SW480 (cell line): ENCODE measurements at places on chromosomes 1 and 21.

DNA sequence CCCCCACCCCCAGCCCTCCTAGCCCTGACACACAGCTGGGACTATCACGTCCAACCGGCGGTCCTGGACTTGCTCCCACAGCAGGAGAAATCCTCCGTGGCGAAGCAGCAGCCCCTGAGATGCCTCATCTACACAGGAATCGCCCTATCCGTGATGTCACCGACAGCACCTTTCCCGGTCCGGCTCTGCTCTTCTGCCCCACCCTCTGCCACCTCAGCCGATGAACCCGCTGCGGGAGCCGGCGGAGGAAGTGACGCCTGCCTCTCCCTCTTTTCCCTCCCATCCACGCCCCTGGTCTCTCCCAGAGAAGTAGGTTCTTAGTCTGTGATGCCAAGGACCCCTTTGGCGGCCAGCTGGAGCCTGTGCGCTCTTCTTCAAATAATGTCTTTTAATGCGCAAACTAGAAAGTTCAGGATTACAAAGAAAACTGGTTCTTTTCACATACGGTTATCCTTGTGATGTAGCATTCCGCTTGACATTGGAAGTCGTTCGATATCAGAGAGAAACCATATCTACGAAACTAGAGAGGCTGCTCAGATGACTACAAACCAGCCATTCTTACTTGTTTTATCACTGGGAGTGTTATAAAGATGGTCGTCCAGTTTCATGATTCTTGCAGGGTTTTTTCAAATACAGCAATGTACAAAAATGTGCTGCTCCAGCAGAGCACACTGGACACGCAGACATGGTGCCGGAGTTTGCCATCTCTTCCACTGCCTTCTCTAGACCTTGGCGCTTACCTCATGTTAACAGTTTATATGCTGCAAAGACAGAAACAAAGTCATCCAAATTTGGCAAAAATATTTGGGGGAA lies 120.3 kb downstream of the PPIAL4G start:
- peak; percentile 94 for DNase-seq

DNA sequence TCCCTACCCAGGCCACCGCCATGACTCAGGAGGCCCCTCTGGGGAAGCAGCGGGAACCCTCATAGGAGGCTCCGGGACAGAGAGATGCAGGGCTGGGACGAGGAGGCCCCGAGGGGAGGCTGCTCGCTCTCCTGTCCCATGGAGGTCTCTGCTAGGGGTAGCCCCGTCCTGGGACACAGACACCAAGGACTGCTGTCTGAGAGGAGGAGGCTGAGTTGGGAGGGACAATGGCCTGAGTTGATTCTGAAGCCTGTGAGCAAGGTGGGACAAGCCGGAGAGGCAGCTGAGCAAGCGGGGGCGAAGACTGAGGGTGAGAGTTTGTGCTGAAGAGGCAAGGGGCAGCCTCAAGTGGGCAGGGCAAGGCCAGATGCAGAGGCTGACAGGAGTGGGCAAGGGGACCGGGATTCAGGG lies 17.4 kb downstream of the SLC27A3 start:
- no peak for DNase-seq

DNA sequence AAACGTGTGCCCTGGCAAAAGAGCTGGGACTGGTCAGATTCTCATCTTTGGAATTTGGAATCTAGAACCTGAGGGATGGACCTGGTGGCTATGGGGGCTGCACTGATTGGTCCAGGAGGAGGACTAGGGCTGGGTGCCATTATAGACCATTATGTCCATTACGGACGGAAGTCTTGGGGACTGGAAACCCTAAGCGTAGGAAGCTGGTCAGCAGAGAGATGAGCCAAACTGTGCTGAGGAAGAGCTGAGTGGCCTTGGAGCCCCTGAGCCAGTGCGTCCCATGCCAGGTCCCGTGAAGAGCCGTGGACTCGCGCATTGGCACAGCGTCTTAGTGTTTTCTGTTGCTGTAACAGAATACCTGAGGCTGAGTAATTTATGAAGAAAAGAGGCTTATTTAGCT lies 10.0 kb downstream of the MRAP start:
- no peak for DNase-seq

DNA sequence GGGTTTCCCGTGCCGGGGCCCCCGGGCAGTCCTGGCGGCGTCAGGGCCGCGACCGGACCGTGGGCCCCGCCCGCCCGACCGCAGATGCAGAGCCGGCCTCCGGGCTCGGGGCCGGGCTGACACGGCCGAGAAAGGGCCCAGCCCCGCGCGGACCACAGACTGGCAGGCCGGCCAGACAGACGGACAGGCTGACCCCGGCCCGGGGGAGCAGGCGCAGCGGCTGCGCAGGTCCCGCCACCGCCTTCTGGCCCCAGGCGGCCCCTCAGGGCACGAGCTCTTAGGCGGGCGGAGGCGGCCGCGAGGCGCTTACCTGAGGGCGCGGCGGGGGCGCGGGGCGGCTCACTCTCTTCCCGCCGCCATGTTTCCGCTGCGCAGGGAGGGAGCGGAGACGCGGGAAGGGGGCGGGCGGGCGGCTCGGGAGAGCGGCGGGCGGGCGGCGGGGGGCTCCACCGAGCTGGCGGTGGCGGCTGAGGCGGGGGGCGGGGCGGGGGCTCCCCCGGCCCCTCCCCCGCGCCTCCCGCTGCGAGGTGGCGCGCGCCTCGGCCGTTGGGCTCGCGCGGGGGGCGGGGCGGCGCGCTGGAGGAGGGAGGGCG lies at the start of gene SCMH1:
TSS of gene SCMH1 (minus strand) at position 558 of the 593 bp plus-strand sequence. CDS start 56,173 bp downstream, outside the sequence.
- DNase-seq, result peak; percentile 44

DNA sequence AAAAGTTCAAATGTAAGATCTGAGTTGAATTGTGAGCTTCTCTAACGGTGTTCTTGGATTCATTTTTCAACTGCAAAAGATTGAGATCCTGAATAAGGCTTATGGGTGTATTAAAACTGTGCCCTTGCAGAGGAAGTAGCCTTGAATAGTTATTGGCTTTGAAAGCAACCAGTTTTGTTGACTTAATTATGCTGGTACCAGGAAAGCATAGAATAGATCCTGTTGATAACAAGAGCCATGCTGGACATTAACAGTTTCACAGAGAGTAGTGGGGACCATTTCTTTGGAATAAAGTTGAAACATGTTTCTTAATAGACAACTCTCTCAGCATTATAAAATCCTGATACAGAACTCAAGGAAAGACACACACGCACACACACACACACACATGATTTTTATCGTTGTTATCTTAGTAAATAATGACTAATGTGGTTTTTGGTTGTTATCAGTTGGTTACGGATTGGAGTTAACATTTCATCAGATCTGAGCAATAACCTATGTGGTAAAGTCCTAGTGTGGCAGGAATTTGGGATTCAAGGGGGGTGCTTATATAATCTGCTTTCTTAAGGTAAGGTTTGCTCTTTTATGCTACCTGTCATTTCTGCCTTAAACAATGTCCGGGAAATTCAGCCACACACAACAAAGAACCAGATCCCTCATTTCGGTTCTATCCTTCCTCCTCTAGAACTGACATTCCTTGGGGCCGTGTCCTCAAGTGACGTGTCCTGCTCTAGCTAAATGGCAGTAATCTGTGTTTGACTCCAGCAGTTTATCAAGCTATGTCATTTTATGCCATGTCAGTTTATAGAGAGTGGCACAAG lies 330.9 kb downstream of the CHRM3 start:
- DNase-seq, result peak; percentile 52

GRCh38 chr1:33143698-33144097 lies 38.1 kb downstream of the TRIM62 start:
- no peak for DNase-seq

GRCh38 chr1:205751036-205751651 lies 1.2 kb upstream of the NUCKS1 start:
- no peak for DNase-seq

- DNase-seq, result no peak
Measured at GRCh38 chr1:1440262-1441001, 4.9 kb downstream of the VWA1 start.

GRCh38 chr1:1111516-1112236 lies 4.2 kb downstream of the C1orf159 start:
- DNase-seq, result no peak

- DNase-seq, result no peak
Measured at GRCh38 chr1:53206735-53207379, 10.2 kb downstream of the CPT2 start.

DNA sequence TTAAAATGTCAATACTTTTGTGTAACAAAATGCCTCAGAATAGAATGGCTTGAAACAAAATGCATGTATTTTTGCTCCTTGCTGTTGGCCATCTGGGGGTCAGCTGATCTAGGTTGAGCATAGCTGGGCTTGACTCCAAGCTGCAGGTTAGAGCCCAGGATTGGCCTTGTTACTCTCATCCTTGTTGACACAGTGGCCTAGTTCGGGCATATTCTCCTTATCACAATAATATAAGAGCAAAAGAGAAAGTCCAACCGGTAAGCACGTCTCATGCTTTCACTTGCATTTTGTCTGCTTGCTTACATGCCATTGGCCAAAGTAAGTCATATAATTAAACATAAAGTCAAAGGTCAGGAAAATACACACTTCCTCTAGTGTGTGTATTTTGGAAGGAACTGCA lies 456.2 kb downstream of the KCNT2 start:
- DNase-seq, result no peak

GRCh38 chr21:34807881-34808568 lies 139.2 kb downstream of the CLIC6 start:
- peak; percentile 98 for DNase-seq

GRCh38 chr21:43667191-43667904 lies 8.0 kb downstream of the RRP1B start:
- DNase-seq, result peak; percentile 81

- DNase-seq, result no peak
Measured at GRCh38 chr1:12014141-12014991, 4.9 kb upstream of the MIIP start.

DNA sequence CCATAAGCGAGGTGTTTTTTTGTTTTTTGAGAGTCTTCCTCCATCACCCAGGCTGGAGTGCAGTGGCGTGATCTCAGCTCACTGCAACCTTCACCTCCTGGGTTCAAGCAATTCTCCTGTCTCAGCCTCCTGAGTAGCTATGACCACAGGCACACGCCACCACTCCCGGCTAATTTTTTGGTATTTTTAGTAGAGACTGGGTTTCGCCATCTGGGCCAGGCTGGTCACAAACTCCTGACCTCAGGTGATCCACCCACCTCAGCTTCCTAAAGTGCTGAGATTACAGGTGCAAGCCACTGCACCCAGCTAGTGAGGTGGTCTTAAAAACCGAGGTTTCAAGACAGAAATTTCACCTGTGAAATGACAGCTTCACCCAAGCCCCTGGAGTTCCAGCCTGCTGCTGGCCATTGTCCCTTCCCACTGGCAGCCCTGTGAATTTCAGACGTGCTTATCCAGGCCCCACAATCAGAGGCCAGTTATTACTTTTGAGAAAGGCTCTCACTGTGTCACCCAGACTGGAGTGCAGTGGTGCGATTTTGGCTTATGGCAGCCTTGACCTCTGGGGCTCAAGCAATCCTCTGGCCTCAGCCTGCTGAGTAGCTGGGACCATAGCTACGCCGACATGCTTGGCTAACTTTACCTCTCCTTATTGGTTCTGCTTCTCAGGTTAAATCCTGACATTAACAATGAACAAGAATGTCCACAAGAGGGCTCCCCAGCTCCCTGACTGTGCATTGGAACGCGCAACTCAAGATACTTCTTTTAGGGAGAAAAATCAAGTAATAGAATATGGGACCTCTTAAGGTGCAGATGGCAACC lies 19.4 kb downstream of the ENO1 start:
- peak; percentile 43 for DNase-seq

DNA sequence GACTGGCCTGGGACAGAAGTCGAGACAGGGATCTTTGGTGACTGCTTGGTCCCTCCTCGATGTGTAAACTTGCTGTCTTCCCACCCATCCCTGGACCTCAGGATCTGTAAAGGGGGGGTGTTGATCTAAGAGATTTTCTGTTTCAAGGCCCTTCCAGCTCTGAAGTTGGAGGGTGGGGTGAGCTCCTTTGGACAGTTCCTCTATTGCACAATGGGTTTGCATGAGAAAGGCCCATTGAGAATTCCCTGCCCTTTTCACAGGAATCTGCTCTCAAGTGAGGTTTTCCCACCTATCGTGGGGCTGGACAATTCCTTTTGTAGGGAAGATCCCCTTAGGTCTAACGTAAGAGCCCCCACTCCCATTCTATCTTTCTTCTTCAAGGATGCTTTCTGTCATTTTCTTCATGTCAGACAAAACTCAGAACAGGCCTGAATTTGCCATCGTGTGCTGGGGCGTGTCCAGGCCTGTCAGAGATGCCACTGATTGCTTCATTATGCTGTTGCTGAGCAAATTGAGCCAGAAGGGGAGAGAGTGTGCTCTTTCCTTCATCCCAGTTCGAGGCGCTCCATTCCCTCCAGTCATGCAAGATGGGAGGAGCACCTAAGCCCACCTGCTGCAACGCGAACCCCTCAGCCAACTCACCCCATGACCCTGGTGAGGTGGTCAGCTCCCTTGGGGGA lies 149.9 kb upstream of the IGSF21 start:
- DNase-seq, result no peak

DNA sequence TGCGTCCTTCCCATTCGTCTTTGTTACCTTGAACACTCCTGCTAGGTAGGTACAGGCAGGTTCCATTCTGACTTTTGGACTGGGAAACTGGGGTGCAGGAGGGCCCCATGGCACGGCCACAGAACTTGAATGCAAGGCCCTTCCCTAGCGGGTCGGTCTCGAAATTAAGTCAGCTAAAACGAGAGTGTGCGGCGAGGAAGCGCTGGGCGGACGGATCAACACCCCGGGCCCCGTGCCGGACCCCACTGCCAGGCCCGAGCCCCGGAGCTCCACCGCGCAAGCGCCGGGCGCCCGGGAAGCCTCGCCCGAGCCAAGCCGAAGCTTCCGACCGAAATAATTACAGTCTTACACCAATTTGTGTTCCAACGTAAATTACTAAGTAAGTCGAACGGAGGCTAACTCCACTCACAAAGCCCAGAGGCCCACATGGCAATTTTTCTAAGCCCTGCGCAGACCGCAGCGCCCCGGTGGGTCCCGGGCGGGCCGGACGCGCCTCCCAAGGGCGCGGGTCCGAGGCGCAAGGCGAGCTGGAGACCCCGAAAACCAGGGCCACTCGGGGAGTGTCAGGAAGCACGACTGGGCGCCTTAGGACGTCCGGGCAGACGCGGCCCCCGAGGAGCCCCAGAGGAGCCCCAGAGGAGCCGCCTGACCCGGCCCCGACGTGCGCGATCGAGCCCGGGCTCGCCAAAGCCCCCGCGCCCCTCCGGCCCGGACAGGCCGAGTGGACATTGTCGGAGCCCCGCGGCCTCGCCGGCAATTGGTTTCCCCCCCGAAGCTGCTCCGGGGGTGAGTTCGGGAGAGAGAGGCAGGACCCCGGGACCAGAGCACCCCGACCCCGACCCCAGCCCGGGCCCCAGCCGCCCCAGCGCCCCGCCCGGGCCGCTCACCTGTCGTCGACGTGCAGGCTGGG lies 624 bp downstream of the RIPK4 start:
- DNase-seq, result no peak

- peak; percentile 97 for DNase-seq
Measured at GRCh38 chr21:32463367-32463766, 50.9 kb downstream of the EVA1C start.
